Adrenal gland (tissue), 19 donors: ENCODE measurements at places on chromosomes 4 and X. TPM values are rescaled to one million over a fixed set of nuclear protein-coding genes. Genes with fewer than 3 reads are reported as not detected.

DNA sequence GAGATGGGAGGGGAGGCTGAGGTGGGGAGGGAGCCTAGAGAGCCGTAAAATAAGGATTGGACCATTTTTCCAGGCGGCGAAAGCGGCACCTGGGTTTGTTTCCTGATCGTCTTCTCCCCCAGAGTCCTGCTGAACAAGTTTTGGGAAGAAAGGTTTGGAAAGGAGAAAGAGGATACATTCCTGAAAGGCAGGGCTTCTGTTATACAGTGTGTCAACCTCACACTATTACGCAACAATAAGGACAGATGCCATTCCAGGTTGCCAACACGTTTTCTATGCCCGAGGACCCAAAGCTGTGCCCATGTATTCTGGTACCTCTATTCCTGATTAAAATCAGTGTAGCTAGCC, 658 bp downstream of the SCOC start:
- H3K27ac ChIP-seq: peak overlapping the region; percentile 79
- H3K27me3 ChIP-seq: no peaks in the 10 kb centered on the region
- peaks cover 5% of the 10 kb centered on the region for H3K4me1 ChIP-seq
- peak overlapping the region; percentile 79 for H3K4me3 ChIP-seq

GRCh38 chr4:87073199-87074120, 138.6 kb downstream of the AFF1 start:
- H3K4me1 ChIP-seq: peaks cover 73% of the 10 kb centered on the region
- no peak overlapping the region for H3K4me3 ChIP-seq
- H3K27ac ChIP-seq: peak overlapping the region; percentile 18

DNA sequence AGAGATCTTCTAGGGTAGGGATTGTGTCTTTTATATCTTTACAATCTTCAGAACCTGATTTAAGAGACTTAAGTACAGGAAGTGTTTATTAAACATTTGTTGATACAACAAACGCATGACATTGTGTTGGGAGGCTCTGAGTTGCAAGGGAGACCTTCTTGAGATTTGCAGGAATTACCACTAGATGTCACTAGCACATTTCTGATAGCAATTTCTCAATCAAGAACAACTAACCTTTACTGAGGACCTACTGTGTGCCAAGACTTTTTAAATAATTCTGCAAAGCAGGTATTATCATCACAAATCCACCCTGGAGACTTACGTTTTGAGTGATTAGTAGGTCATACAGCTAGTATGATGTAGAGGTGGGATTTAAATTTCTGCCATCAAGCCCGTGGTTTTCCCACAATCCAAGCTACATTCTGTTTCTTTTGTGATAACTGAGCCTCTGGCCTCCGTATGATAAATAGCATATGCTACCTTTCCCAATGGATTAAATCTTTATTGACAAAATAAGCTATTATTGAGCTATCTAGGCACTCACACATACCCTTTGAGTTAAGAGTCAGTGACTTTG, 986.0 kb downstream of the CCSER1 start:
- no peak overlapping the region for H3K27ac ChIP-seq
- H3K36me3 ChIP-seq: no peaks in the 10 kb centered on the region
- no peaks in the 10 kb centered on the region for H3K27me3 ChIP-seq
- H3K4me1 ChIP-seq: no peaks in the 10 kb centered on the region

DNA sequence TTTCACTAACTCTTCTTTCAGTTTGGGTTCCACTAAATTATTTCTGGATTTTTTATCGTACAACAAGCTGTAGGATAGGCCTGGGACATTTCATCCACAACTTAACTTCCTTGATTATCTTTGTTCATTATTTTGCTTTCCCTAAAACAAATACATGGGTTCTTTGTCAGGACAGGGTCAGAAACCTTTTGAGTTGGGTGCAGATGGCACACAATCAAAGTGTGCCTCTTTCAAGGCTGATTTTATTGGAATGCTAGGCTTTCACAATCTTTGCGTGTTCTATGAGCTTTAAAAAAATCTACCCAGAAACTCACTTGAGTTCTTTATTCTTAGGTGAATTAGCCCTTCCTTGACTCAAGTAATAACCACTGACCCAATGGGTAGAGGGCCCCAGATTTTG, 348.4 kb downstream of the FAM47B start:
- no peak overlapping the region for H3K4me3 ChIP-seq
- no peaks in the 10 kb centered on the region for H3K27me3 ChIP-seq
- H3K27ac ChIP-seq: no peak overlapping the region
- no peaks in the 10 kb centered on the region for H3K36me3 ChIP-seq
- DNase-seq: no peak

SPARCL1 gene
- 168 TPM for total RNA-seq

FHDC1 gene
- total RNA-seq: 0.16 TPM

PNMA5 gene
- total RNA-seq: not detected

- no peaks in the 10 kb centered on the region for H3K36me3 ChIP-seq
- no peak overlapping the region for H3K4me3 ChIP-seq
- no peak overlapping the region for H3K27ac ChIP-seq
- peaks cover 71% of the 10 kb centered on the region for H3K27me3 ChIP-seq
These were observed 929 bp downstream of the ESX1 start for GRCh38 chrX:104253567-104254441.

UNC5C gene
- total RNA-seq: 29.6 TPM

- peaks cover 32% of the 10 kb centered on the region for H3K27me3 ChIP-seq
- no peak overlapping the region for H3K4me3 ChIP-seq
- peak; percentile 7 for DNase-seq
- no peak overlapping the region for H3K27ac ChIP-seq
- H3K4me1 ChIP-seq: no peaks in the 10 kb centered on the region
These were observed 417 bp downstream of the PPP2R2C start for GRCh38 chr4:6472008-6472386.

DNA sequence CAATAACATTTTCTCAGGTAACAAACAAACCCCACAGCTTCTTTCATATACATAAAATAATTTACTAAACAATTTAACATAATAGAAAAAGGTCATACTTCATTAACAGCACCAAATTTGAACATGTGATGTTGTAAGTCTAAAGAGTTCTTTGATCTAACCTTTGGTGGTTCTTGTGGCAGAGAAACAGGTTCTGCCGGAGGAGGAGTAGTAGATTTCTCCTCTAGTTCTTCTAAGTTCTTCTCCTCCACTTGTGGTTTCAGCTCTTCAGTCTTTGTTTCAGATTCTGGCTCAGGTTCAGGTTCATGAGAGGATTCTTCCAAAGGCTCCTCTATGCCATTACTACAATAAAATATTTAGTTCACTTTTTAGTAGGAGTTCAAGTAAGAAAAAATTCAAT, 18.3 kb downstream of the G3BP2 start:
- no peak overlapping the region for H3K4me3 ChIP-seq
- no peak overlapping the region for H3K27ac ChIP-seq
- H3K27me3 ChIP-seq: no peaks in the 10 kb centered on the region
- H3K4me1 ChIP-seq: no peaks in the 10 kb centered on the region
- H3K36me3 ChIP-seq: peaks cover 70% of the 10 kb centered on the region
- no peak for DNase-seq

AFM gene
- total RNA-seq: not detected

GRCh38 chrX:109036624-109037023, 300.3 kb upstream of the IRS4 start:
- H3K36me3 ChIP-seq: no peaks in the 10 kb centered on the region
- peaks cover 5% of the 10 kb centered on the region for H3K27me3 ChIP-seq
- no peak overlapping the region for H3K4me3 ChIP-seq

- H3K4me3 ChIP-seq: no peak overlapping the region
- no peaks in the 10 kb centered on the region for H3K27me3 ChIP-seq
These were observed 3.0 kb downstream of the PDE6B start for GRCh38 chr4:628311-628741.

DNA sequence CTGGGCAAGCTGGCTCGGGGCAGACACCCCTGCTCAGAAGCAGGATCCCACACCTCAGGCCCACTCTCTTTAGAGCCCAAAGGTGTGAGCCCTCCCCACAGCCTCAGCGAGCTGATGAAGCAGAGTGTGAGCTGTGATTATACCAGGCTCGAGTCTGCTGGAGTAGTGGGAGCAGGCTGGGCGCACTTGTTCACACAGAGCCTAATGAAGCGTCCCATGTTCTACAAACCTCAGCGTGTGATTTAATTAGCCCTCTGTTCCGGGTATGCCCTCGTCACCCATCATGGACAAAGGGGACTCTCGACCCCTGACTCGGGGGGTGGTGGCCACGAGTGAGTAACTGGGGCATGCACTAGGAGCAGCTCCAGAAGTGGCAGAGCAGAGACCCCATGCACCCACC, 62.3 kb downstream of the PPP2R2C start:
- H3K27me3 ChIP-seq: no peaks in the 10 kb centered on the region
- H3K4me1 ChIP-seq: no peaks in the 10 kb centered on the region
- no peak for DNase-seq
- no peak overlapping the region for H3K27ac ChIP-seq
- H3K4me3 ChIP-seq: no peak overlapping the region
- H3K36me3 ChIP-seq: no peaks in the 10 kb centered on the region

DNA sequence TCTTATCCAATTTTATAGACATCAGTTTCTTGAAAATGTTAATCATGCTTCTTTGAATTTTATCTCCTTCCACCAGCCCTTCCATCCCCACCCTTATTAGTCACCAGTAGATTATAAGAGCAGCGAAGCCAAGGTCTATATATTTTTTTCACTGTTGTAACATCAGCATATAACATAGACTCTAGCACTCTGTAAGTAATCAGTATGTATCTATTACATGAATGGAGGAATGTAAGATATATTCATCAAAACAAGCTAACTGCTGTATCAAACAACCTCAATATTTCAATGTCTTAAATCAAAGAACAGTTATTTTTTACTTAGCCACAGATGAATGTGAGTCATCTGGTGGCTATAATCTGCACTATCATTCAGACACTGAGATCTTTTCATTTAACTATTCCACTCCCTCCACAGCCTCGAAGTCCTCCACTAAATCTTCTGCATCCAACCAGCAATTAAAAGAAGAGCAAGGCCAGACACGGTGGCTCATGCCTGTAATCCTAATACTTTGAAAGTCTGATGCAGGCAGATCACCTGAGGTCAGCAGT, 178.9 kb downstream of the CENPC start:
- peaks cover 22% of the 10 kb centered on the region for H3K4me1 ChIP-seq
- no peaks in the 10 kb centered on the region for H3K36me3 ChIP-seq
- no peaks in the 10 kb centered on the region for H3K27me3 ChIP-seq
- peak overlapping the region; percentile 18 for H3K27ac ChIP-seq

GRCh38 chr4:74244049-74244448, 64.2 kb upstream of the EPGN start:
- no peak overlapping the region for H3K4me3 ChIP-seq
- no peaks in the 10 kb centered on the region for H3K36me3 ChIP-seq
- no peak for DNase-seq
- no peaks in the 10 kb centered on the region for H3K4me1 ChIP-seq
- H3K27ac ChIP-seq: no peak overlapping the region

FGF2 gene
- total RNA-seq: 1.3 TPM

ARR3 gene
- total RNA-seq: not detected

DNA sequence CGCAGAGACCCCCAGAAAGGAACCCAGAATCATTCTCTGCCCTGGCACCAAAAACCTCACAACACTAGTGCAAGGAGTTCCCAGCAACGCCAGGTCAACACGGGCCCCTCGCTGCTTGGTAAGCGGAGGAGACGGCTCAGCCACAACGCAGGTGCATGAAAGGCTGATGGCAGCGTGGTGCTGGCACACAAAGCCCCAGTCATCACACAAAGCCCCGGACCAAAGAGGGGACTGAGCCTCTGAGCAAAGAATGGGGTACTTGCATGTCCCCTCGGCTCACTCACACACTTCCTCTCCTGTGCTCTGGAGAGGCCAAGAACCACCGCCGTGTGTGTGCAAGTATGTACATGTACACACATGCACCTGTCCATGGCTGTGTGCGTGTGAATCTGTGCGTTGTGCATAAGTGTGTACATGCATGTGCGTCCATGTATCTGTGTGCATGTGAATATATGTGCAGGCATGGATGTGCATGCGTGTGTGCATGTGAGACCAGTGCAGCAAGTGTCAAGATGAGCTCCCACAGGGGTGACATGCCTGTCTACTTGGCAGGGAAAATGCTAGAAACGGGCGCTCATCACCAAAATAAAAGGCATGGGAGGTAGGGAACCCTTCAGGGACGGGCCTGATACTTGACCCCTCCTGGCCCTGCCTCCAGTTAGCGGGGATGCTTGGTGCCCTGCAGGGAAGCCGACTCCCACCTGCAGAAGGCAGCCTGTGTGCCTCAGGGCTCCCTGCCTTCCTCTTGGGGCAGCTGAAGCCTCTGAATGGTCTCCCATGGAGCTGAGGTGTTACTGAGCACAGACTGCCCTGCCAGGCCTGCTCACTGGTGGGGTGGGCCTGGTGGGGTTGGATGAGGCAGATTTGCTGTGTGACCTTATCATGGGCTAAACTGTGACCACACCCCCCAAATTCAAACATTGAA, 60.4 kb downstream of the ZFYVE28 start:
- peaks cover 11% of the 10 kb centered on the region for H3K4me1 ChIP-seq
- H3K27me3 ChIP-seq: no peaks in the 10 kb centered on the region
- no peak overlapping the region for H3K27ac ChIP-seq
- H3K36me3 ChIP-seq: no peaks in the 10 kb centered on the region

GPRASP2 gene
- 26.0 TPM for total RNA-seq

GRCh38 chr4:136861091-136861490, 671.2 kb downstream of the PCDH18 start:
- peaks cover 8% of the 10 kb centered on the region for H3K4me1 ChIP-seq
- H3K27me3 ChIP-seq: no peaks in the 10 kb centered on the region
- no peaks in the 10 kb centered on the region for H3K36me3 ChIP-seq
- no peak overlapping the region for H3K4me3 ChIP-seq

TMPRSS11D gene
- not detected for total RNA-seq

DNA sequence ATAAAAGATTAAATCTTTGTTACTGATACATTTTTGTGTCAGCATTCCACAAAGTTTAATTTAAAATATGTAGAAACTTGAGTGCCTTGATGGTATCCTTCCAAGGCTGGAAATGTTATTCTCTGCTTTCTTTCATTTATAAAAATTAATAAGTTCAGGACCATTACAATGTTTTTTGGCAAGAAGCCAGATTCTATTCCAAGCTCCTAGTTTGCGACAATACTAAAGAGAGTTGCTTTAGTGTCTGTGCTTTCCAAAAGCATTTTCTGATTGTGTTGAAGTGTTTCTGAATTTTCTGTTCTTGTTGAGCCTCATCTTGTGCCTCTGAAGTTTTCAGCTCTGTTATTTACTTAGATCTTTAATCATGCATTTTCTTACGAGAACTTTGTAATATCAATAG, 516.2 kb downstream of the KCTD8 start:
- no peak overlapping the region for H3K27ac ChIP-seq
- H3K27me3 ChIP-seq: no peaks in the 10 kb centered on the region
- H3K4me1 ChIP-seq: no peaks in the 10 kb centered on the region
- DNase-seq: no peak
- no peaks in the 10 kb centered on the region for H3K36me3 ChIP-seq
- no peak overlapping the region for H3K4me3 ChIP-seq

DNA sequence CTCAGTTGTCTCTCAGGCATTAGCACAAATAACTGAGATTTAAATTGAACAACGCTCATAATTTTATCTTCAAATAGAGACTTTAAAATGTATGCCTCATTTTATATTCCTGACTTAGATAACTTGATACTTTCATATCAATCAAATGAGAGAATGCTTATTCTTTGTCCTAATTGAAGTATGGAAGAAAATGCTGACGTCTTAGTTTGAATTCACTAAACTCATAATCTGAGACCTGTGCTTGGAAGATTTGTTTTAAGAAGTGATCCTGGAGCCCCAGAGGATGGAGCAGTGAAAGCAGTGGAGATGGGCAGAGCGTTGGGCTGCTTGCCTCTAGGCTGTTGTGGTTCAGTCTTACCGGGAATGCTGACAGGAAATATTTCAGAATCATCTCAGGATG, 76.1 kb downstream of the ZNF518B start:
- H3K27ac ChIP-seq: no peak overlapping the region
- no peak overlapping the region for H3K4me3 ChIP-seq
- no peaks in the 10 kb centered on the region for H3K36me3 ChIP-seq
- no peaks in the 10 kb centered on the region for H3K4me1 ChIP-seq
- no peak for DNase-seq

GRCh38 chr4:78019414-78019813, 37.7 kb upstream of the FRAS1 start:
- no peaks in the 10 kb centered on the region for H3K27me3 ChIP-seq
- no peak overlapping the region for H3K4me3 ChIP-seq
- no peaks in the 10 kb centered on the region for H3K36me3 ChIP-seq
- no peak overlapping the region for H3K27ac ChIP-seq
